Kidney (tissue), 22 donors: ENCODE measurements at places on chromosomes 6 and 20. TPM values are rescaled to one million over a fixed set of nuclear protein-coding genes. Genes with fewer than 3 reads are reported as not detected.

Gene TINAG
- 22.1 TPM for total RNA-seq

Gene FAM217A
- not detected for total RNA-seq

Gene FKBP1C
- 0.25 TPM for total RNA-seq

Gene ATP6V1G2
- 1.2 TPM for total RNA-seq

Gene CLPSL2
- total RNA-seq, result not detected

Gene ZNF133
- 12.8 TPM for total RNA-seq

Gene CCND3
- total RNA-seq, result 139 TPM

Gene ACTR5
- 8.4 TPM for total RNA-seq

Gene SIRPG
- 2.5 TPM for total RNA-seq

Gene HCRTR2
- not detected for total RNA-seq

Gene ARFGEF3
- 7.8 TPM for total RNA-seq

Gene AAR2
- 27.8 TPM for total RNA-seq

Gene TP53TG5
- total RNA-seq, result not detected

Gene DLK2
- total RNA-seq, result 0.50 TPM
